ENCODE measurements at places on chromosomes 7 and 10.

DNA sequence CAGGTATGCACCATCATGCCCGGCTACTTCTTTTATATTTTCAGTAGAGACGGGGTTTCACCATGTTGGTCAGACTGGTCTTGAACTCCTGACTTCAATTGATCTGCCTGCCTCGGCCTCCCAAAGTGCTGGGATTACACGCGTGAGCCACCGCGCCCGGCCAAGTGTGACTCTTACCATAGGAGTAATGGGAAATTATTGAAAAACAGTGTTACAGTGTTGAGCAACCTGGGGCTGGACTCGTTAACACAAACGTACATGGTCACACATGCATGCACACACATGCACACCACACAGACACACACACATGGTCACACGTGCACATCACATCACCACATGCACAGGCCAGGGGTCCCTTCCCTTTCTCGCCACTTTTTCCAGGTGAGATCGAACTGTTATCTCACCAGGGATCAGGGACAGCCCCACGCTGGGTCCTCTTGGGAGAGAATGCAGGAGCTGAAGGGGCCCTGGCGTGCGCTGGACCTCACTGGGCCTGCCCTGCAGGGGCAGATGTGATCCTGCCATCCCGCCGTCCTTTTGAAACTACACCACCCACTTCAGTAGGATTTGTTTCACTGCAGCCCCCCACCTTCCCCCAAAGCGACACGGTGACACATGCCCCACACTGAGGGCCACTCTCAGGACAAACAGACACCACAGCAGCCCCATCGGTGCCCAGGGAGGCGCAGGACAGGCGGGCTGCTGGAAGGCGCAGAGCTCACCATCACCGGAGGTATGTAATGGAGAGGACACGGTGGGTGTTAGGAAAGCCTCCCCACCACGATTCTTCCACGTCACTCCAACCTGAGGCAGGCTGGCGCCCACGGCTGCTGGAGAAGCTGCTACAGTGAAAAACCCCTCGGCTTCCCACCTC is 10.2 kb downstream of the RADIL start:
- DNase-seq, result no peak

GRCh38 chr10:48333856-48334255 is 27.4 kb downstream of the MAPK8 start:
- DNase-seq, result no peak

- DNase-seq, result no peak
These were observed 143.4 kb upstream of the ADO start for GRCh38 chr10:62661143-62661542.

DNA sequence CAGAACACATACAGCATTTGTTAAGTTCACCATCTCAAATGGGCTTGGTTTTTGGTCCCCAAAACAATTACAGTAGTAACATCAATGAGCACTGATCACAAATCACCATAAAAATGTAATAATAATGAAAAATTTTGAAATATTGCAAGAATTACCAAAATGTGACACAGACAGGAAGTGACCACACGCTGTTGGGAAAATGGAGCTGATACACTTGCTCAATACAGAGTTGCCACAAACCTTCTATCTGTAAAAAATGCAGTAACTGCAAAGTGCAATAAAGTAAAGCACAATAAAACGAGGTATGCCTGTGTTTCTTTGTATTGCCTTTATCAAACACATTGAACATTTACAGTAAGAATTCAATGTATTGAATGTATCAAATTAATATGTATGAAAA is 262.7 kb downstream of the CTNNA3 start:
- DNase-seq, result no peak

DNA sequence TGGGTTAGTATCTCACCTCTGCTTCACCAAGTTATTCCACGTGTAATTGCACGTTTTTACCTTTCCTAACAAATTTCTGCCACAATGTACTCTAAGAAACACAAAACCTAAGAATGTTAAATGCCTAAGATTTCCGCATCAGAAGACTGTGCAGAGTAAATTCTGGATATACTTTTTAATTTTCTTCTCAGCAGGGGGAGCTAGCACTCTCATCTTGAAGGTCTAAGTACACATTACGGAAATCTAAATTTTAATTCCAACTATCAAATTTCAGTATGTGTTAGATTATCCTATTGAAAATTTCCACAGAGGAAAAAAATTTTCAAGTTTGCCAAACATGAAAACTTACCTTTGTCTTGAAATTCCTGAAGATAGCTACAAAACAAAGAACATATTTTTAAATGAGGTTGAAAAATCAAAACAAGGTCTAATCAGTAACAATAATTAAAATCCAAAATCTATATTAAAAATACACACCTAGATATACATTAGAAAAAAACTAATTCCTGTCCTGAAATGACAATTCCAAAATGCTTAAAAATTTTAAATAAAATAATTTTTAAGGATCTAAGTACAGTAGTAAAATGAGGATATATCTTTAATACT is 10.5 kb downstream of the SKAP2 start:
- DNase-seq, result peak; percentile 21

DNA sequence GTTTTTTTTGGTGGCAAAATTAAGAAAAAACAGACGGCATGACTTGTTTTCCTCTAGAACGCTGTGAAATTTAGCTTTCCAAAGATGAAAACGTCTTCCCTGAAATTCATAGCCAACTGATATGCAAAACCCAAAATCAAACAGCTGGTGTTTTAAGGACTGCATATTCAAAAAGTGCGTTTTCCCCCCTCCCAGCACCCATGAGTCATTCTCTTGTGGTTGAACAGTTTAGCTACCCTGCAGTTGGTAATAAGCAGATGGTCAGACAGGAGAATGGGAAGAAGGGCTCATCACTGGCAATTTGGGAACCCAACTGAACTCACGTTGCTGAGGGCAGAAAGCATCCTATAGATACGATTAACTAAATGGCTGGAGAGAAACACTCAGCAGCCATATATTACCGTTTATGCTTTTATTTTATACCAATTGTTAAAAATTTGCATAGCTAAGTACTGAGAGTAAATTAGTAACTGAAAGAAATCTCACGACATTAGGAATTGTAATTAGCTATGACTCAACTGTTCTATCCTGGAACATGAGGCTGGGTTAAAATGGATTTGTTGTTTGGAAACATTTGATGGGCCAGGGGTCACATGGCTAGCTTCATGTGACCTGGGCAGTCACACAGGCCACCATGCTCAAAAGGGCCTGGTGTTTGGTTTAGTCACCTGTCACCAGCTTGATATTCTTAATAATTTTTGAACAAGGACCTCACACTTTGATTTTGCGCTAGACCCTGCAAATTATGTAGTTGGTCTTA is 343.1 kb downstream of the PHTF2 start:
- DNase-seq, result no peak

DNA sequence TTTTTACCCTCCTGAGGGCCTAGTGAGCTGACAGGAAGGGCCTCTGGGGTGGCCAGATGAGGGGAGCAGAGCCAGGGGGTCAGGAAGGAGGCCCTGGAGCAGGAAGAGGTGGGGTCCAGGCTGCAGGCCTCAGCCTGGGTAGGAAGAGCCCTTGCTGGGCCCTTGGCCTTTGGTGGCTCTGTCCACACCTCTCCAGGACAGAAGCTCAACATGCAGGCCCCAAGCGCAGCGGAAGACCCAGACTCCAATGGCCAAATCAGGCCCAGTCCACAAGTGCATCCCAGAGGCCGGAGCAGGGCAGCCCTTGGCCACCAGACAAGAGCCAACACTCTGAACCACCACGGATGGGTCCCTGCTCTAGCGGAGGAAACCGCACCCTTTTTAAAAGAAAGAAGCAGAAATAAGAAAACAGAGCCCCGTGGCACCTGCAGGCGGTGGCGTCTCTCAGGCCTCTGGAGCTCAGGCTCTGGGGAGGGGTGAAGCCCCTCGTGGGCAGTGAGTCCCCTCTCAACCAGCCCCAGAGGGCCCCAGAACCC is 52.8 kb downstream of the FOXL3 start:
- no peak for DNase-seq

DNA sequence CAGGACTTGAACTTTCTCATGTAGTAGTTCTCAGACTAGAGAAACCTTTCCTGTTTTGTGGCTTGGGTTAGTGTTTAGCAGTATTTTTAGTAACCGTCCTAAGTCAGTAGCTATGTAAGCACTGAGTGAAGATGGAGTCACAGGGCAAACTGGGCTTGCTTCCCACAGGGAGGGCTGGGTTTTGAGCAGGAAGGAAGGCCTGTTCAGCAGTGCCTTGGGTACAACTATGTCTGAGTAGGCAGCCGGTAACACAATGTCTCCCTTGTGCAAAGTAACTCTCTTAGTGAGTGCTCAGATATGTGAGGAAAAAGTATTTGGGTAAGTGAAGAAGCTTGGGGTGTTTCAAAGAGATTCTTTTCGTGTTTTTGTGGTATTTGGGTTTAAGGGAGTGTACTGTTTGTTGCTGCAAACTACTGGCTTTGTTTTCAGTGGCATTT is 96.4 kb downstream of the CCSER2 start:
- peak; percentile 45 for DNase-seq

- DNase-seq, result no peak
These were observed 223.7 kb downstream of the MTERF1 start for GRCh38 chr7:91656541-91657482.

DNA sequence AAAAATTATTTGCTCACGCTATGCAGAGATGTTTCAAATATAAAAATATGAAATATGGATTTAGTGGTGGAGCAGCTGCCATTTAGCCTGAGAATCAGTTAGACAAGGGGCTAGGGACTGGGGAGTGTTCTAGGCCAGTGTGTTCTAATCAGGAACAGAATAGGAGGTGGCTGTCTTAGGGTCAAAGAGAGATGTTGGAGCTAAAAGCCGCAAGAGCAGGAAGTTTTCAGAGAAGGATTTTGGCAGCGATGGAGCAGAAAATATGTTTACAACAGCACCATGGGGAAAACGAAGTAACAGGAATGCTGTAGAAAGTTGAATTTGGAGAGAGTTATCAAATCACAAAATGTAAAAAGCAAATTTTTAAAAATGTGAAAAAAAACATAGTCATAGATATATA is 314.0 kb upstream of the SEMA3A start:
- no peak for DNase-seq

Measured in Jurkat, Clone E6-1 (cell line).